ENCODE measurements at places on chromosomes 1 and 21.

DNA sequence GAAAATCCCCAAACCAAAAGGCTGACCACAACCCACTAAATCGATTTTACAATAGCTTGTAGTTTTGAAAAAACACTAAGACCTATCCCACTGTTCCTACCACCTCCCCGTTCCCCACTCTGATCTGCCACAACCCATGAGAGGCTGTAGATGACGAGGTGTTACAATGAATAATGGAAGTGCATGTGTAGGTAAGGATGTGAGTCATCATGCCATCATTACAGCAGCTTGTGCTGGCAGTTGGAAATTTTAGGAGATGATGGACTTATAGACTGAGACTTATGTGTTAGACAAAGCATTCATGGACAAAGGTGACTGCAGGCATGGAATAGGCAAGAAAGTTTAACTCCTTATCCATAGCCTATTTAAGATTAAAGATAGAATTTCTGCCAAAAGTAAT, 184.7 kb upstream of the CACYBP start:
- DNase-seq: peak; percentile 35

GRCh38 chr21:46058431-46059145, 39.3 kb upstream of the COL6A2 start:
- DNase-seq: no peak

DNA sequence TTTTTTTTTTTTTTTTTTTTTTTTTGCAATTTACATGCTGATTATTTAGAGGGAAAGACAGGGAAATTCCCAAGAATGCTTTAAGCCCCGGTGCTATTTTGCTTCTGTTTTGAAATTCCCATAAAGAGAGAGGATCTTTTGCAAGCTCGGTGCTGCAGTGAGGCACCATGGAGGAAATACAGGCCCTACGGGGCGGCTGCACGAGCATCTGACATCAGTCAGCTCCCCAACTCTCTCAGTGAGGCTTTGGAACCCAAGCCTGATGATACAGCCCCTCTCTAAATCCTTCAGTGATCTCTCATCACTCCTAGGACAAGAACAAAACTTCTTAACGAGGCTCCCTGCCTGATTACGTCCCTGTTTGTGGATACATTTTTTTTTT, 791 bp upstream of the CHI3L1 start:
- DNase-seq: no peak

GRCh38 chr1:184068354-184068753, 16.8 kb downstream of the TSEN15 start:
- no peak for DNase-seq

Data from HepG2 (cell line).